Epithelial cell of alveolus of lung (primary cell): ENCODE measurements at places on chromosomes 4 and X. TPM values are rescaled to one million over a fixed set of nuclear protein-coding genes. Genes with fewer than 3 reads are reported as not detected.

The CHM gene
- total RNA-seq, result 12.7 and 15.5 TPM in 2 replicates

The SLC25A5 gene
- 354 and 544 TPM in 2 replicates for total RNA-seq

The NPNT gene
- 4.8 TPM in 1 of 2 replicates, not detected in the other for total RNA-seq

The SERTM2 gene
- total RNA-seq, result not detected in 2 replicates

The BMP2K gene
- total RNA-seq, result 12.5 and 16.4 TPM in 2 replicates

The MBTPS2 gene
- total RNA-seq, result 11.6 and 18.0 TPM in 2 replicates

The ITGB1BP2 gene
- 0.13 and 0.80 TPM in 2 replicates for total RNA-seq

The UGT2B10 gene
- not detected in 2 replicates for total RNA-seq

The PLXNB3 gene
- 1.4 and 4.2 TPM in 2 replicates for total RNA-seq

The EMCN gene
- total RNA-seq, result 0.16 TPM in 1 of 2 replicates, not detected in the other
